ENCODE measurements at places on chromosomes 4 and X.

DNA sequence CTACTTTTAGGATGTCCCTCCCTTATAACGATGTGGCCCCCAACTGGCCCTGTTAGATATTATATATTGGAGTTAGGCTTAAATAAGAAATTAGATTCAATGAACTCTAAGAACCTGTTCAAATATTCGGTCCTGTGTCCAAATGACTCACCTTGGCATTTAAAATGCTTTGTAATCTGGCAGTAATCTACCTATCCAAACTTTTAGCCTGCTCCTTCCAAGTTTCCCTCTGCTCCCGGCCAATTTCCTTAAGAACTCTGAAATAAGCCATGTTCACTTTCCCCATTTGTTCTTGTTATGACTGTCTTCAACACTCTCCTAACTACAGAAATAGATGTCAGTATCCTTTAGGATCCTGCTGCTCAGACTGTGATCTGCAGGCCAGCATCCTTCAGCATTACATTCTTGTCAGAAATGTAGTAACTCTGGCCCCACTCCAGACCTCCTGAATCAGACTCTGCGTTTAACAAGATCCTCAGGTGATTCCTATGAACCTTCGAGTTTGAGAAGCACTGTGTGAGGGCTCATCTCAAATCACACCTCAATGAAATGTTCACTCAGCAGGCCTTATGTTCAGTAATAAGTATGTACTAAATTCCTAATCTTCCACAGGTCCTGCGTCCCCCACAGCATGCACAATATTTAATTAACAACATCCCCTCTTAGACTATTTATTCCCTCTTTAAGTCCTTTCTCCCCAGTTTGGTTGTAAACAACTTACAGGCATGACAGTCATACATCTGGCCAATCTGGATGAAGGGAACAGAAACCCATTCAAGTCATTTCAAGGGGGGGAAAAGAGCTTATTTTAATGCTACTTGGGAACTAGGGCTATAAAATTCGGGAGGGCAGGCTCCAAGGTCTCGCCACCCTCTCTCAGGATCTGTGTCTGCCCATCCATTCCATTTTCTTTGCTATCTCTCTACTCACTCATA is 3.0 kb downstream of the ATP8A1 start:
- DNase-seq: no peak

DNA sequence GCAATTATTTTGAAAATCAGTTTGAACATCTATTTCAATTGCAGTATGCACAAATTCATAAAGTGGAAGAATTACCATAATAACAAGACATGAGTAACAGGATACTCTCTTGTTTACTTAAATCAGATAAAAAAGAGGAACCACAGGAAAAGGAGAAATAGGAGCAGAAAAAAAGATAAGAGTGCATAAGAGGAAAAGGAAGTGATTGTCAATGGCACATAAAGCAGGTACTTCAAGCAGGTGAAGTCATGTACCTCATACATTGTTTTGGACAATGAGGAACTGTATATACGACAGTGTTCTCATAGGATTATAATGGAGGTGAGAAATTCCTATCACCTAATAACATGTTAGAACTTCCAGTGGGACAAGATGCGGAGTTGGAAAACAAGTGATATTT is 334.5 kb upstream of the PCDH7 start:
- DNase-seq: no peak

DNA sequence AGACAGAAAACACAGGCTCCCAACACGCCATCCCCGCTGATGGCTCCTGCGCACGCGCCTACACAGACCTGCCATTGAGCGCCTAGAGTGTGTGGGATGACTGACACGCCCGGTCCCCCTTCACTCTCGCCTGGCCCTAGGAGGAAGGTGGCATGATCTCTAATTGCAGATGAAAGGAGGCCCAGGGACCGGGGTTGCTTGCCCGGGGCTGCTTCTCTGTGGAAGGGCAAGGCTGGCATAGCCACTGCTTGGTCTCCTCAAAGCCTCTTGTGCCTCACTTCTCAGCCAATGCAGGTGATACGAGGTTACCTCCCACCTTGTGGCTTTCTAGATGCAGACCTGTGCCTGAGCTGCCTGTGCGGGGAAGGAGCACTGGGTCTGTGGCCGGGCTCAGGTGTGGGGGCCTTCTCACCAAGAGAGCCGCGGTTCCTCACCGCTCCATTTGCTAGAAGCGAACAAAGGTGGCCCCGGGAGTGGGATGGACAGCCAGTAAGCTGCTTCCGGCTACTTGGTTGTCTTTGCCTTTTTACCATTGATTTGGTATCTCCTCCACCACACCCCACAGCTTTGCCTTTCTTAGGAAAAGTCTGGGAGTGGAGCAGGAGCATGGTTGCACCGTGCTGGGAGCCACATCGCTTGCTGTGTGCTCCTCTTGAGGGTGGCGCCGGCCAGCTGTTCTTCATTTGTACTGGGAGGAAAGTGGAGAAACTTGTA is 47.0 kb downstream of the TBC1D14 start:
- DNase-seq: no peak

GRCh38 chr4:141899103-141899502 is 262.7 kb downstream of the IL15 start:
- no peak for DNase-seq

- no peak for DNase-seq
Measured at GRCh38 chr4:23539969-23540569, 349.8 kb downstream of the PPARGC1A start.

- DNase-seq: peak; percentile 93
Measured at GRCh38 chr4:40316333-40316781, 18.8 kb upstream of the CHRNA9 start.

- DNase-seq: no peak
Measured at GRCh38 chrX:11867610-11868345, 109.7 kb downstream of the MSL3 start.

DNA sequence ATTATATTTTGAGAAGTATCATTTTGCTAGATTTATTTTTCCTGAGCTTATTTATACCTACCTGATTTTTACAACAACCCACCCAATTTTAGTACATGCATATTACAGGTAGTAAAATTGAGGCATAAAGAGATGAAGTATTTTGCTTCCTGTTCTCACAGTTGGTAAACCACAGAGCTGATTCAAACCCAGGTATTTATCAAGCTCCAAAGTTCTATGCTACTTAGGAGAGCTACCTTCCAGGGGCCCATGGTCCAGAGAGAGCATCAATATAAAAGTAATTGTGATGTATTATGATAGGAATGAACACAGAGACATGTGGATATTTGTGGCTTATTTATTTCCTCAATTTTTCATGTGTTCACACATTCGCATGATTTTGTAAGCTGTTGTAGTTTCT is 20.2 kb upstream of the GBA3 start:
- DNase-seq: no peak

DNA sequence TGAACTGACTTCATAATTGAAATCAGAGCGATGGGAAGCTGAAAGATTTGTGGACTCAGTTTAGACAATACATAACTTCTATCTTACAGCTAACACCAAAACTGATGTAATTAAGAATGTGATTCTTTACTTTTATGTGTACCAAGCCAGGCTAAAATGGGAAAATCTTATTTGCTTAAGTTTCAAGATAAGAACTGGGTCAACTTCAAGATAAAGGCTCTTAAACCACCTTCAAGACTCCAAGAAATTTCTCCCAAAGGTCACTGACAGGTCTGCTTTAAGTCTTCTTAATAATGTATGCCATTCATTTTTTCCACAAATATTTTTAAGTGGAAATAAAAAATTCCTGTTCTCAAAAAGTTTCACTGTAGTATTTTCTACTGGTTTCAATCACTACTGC is 55.5 kb downstream of the DDX60 start:
- DNase-seq: no peak

DNA sequence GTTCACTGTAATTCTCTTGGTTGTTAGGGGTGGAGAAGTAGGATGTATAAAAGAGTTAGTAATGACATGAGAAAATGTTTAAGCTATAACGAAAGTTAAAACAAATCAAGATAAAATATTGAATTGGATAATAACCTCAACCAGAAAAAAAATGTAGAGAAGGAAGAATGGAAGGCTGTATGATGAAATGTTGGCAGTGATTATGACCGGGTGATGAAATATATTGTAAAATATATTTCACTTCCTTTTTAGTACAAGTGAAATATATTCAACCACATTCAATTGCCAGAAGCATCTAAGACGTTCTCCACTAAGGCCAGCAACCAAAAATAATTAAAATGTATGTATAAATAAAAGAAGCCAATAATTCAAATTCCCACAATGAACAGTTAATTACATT is 309.3 kb upstream of the FGF13 start:
- DNase-seq: no peak

DNA sequence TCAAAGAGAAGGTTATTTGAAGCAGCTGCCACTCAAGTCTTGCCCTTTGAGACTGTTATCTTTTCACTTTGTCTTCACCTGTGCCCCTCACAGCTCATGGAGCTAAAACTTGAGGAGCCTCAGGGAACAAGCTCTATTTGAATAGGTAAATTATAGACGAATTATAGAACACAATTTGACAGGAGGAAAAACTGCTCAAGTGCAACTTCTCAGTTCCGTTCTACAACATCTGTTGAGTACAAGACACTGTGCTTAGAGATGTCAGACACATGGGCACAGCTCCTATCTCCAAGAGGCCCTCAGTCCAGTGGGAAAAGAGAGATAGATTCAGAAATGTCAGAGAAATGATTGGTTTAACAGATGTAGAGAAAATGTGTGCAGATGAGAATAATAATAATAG is 5.1 kb downstream of the PPP1R2C start:
- DNase-seq: no peak

DNA sequence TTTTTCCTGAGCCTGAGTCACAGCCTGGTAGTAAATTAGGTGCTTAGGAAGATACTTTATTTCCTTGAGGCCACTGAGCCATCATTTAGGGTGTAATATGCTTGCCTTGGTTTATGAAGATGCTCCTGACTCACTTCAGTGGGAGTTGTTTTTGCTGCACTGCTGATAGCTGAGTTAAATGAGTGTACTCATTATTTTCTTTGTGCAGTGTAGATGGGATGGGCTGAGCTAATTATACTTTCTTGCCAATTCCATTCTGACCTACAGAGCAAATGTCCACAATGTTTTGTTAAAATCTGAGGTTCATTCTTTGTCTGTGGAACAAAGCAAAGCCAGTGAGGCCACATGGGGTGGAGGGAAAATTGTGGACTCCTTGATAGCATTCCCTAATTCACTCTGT is 60.0 kb downstream of the FGF13 start:
- DNase-seq: no peak

DNA sequence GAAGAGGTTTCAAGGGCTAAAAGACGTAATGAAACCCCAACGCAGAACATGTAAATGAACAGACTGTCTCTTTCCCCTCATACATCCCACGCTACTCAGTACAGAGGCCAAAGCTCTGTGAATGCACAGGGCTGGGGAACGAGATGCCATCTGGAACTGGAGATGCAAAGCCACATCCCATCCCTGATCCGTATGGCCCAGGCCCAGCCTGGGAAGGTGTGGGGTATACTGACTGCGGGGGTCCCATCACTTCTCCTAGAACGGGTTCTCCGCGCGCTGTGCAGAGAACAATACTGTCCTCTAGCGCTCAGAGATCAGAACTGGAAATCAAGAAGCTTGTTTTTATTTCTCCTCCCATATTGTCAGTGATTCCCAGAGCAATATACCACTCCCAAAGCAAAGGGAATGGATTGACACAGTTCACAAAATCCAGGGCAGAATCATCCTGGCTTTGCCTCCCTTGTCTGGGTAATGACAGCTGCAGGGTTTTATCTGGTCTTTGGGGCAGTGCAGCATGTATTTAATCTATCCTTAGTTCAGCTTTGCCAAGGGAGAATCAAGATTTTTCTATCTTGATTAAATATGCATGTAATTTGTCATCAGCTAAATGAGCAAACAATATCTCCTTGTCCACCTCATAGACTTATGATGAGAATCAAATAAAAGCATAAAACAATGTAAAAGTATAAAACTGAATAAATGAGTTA is 47.3 kb upstream of the TLR3 start:
- peak; percentile 50 for DNase-seq

DNA sequence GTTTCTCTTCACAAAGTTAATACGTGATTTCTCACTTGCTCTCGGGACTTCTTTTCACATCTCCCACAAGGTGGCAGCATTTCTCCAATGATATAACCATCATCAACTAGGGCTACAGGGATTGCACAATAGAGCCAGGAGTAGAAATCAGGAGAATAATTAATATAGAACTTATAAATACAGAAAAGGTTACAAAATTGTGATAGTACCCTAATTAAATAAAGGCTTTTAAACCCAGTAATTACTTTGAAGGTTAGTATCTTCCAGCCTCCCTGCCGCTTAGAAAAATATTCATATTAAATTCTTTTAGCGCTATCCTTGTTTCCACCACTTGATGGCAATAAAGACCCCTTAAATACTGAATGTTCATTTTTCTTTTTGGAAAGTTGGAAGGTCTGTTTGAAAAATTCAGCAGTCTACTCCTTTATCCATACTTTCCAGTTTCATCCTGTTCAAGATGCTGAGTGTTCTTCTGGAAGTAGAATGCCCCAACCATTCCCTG is 65.8 kb downstream of the RASGEF1B start:
- peak; percentile 78 for DNase-seq
